ENCODE measurements at places on chromosomes 7 and 10.

GRCh38 chr7:100247152-100247757 is 27.5 kb downstream of the PVRIG start:
- DNase-seq = no peak

GRCh38 chr10:10915215-10915614 is 102.5 kb upstream of the CELF2 start:
- no peak for DNase-seq

DNA sequence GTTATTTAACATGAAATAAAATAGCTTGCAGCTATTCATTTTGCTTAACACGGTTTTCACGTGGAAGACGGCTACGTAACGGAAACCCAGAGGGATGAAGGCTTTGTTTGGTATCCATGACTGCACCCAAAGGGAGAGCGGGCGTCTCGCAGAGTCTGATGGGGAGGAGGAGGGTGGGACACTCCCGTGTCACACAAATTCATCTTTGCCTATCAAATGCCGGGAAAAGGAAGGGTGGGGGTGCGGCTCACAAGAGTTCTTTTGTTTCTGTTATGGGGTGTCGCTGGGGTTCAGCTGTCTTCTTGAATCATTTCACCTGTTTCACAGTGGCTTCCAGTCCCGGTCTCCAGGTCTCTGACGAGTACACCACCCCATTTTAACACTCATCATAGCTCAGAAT is 108.5 kb downstream of the ZRANB1 start:
- DNase-seq = no peak

DNA sequence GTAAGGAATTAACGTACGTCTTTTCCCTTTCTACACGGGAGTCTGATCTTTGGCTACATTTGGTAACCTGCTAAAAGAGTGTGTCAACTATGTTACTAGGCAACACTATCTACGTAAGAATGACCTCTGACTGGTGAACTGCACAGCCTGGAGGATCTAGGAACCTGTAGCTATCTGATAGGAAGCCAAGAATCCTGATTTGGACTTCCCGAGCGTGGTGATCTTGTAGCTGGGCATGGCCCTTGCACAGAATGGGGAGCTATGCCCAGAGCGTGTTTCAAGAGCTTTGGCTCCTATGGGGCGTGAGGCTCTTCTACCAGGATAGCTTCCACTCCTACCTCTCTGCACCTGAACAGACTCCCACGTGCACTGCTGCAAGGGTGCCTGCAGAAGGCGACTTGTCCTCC is 157.5 kb downstream of the TAX1BP1 start:
- no peak for DNase-seq

GRCh38 chr10:33189363-33189762 is 145.1 kb downstream of the NRP1 start:
- DNase-seq = no peak

- DNase-seq = no peak
These were observed 54.7 kb upstream of the LANCL2 start for GRCh38 chr7:55310287-55311025.
